ENCODE measurements at places on chromosomes 7 and 10.

GRCh38 chr7:98974906-98975816 is 96.8 kb downstream of the TRRAP start:
- no peak for DNase-seq

DNA sequence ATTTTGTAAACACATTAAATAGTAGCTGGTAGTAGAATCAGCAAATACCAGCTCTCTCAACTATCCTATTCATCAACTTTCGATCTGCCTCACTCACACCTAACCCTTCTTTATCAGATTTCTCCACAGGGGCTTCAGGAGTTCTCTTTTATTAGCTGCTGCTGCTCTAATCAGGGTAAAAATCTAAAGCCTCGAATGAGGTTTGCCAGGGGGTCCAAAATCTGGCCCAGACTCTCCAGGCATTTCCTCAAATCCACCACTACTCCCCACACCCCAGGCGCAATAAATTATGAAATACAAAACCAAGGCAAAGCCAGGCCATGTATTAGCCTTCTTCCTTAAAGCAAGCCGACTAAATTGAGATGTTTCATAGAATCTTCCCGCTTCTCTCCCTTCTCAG is 2.3 kb downstream of the RNF216 start:
- DNase-seq: no peak

DNA sequence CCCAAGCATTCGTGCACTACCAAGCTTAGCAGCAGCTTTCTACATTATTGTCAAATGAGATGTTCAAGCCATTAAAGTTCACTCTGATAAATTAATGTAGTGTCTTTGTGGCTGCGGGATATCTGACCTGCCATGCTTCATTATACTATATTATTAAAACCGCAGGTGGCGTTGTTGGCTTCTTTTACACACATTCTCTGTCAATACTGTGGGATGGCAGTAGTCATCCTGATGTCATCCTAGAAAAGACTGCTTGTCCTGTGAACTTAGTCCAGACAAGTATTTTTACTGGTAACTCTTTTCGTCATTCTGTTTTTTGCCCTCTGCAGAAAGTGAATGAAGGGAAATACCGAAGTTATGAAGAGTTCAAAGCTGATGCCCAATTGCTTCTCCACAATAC is 103.9 kb downstream of the ZMYND11 start:
- peak; percentile 1 for DNase-seq

DNA sequence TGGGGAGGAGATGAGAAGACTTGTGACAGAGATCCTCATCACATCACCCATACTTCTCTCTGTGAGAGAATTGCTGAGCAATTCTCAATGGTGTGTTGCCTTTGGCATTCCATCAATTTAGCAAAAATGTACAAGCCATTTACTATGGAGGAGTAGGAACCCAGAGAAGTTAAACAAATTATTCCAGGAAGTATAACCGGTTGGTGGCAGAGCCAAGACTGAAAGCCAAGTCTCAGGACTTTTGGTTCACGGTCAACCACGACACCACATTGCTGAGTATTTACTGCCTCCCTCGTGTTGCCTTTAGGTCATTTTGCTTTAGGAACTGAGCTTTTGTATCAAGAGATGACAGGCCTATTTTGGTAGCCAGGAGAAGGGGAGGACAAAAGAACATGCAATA is 88.0 kb upstream of the ELMO1 start:
- DNase-seq: no peak

GRCh38 chr10:3720228-3721019 is 64.6 kb downstream of the KLF6 start:
- no peak for DNase-seq
